Subcutaneous preadipocyte (primary cell): ENCODE measurements at places on chromosomes 2 and 18. TPM values are rescaled to one million over a fixed set of nuclear protein-coding genes. Genes with fewer than 3 reads are reported as not detected.

The PLA2R1 gene
- total RNA-seq, result 5.9 and 7.7 TPM in 2 replicates

The SERPINB12 gene
- total RNA-seq, result not detected in 2 replicates

The NCKAP5 gene
- 0.37 and 0.59 TPM in 2 replicates for total RNA-seq

The ZNF521 gene
- total RNA-seq, result 38.6 and 41.1 TPM in 2 replicates

The NEU4 gene
- not detected in 2 replicates for total RNA-seq

The WDSUB1 gene
- 7.2 and 7.3 TPM in 2 replicates for total RNA-seq

The SCTR gene
- total RNA-seq, result not detected in 2 replicates

The LRP2 gene
- not detected in 2 replicates for total RNA-seq

The ACAA2 gene
- 42.4 and 55.1 TPM in 2 replicates for total RNA-seq

The ARHGAP25 gene
- total RNA-seq, result under 0.01 TPM in 1 of 2 replicates, not detected in the other

The LGALSL gene
- 2.7 and 2.9 TPM in 2 replicates for total RNA-seq

The KIAA2012 gene
- total RNA-seq, result not detected in 2 replicates

The OTOS gene
- not detected in 2 replicates for total RNA-seq

The LIMS3 gene
- 0.20 and 2.2 TPM in 2 replicates for total RNA-seq

The TMEM37 gene
- 0.20 TPM in 1 of 2 replicates, not detected in the other for total RNA-seq

The NR4A2 gene
- total RNA-seq, result under 0.01 and 0.39 TPM in 2 replicates

The LAMA1 gene
- 47.7 and 48.1 TPM in 2 replicates for total RNA-seq

The CYTIP gene
- not detected in 2 replicates for total RNA-seq

The ADCYAP1 gene
- not detected in 2 replicates for total RNA-seq

The RGPD4 gene
- not detected in 2 replicates for total RNA-seq

The STK36 gene
- 22.4 and 24.0 TPM in 2 replicates for total RNA-seq

The CROCC2 gene
- total RNA-seq, result 0.20 and 0.37 TPM in 2 replicates

The ASXL2 gene
- total RNA-seq, result 9.9 and 16.8 TPM in 2 replicates

The MYOM1 gene
- total RNA-seq, result under 0.01 TPM in 2 replicates

The BCL2 gene
- total RNA-seq, result 2.6 and 5.3 TPM in 2 replicates

The MC4R gene
- total RNA-seq, result not detected in 2 replicates

The ARHGEF33 gene
- total RNA-seq, result 0.20 and 0.37 TPM in 2 replicates

The HTR2B gene
- total RNA-seq, result 0.59 and 2.6 TPM in 2 replicates
